Stimulated activated CD8-positive, alpha-beta memory T cell treated with anti-CD3 and anti-CD28 coated beads, Interleukin-2, amount 100 ng/mL, for 48 hours (primary cell): ENCODE measurements at places on chromosomes 16 and 17.

DNA sequence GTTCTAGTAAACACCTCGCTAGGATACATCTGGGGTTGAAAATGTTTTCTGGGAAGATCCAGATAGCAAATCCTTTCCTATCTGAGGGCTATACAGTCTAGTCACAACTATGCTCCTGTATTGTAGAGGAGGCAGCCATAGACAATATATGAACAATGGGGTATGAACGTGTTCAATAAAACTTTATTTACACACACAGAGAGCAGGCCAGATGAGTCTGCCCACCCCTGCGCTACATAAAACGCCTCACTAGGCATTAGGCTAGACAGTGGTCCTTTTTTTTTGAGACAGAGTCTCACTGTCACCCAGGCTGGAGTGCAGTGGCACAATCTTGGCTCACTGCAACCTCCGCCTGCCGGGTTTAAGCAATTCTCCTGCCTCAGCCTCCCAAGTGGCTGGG is 11.1 kb downstream of the USP36 start:
- DNase-seq: no peak

GRCh38 chr17:9899280-9900043 is 5.6 kb downstream of the RCVRN start:
- no peak for DNase-seq

DNA sequence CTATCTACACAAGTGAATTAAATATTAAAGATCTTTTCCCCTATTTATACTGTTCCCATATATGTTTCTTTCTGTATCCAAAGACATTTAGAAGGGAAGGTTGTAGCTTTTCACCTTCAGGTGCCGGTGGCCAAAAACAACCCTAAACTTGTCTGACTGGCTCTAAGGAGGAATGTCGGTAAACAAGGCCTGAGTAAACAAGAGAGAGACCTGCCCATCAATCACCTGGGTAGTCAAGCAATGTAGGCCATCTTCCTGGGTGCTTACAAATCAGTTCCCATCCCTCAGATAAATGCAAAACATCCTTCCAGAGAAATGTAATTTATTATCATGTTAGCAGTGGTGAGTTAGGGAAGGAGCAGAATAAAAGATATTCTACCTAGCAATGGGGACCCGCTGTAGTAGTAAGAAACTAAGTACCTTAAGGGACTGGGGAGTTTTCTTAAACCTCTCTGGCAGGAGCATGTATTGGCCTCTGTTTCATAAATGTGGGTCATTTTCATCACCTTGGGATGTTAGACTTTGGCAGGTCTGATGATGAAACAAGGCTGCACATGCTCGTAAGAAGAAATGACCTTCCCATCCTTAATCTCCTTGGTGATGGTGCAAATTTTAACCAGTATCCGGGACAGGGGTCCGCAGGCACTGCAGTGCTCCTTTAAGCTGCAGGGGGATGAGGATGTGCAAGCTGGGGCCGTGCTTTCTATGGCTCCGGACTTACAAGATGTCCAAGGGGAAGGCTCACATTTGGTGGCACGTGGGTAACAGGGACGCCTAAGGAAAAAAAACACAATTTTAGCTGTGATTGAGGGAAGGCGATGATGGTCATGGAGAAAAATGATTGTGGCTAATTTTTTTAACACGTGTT is 8.4 kb downstream of the KRT39 start:
- DNase-seq: no peak

DNA sequence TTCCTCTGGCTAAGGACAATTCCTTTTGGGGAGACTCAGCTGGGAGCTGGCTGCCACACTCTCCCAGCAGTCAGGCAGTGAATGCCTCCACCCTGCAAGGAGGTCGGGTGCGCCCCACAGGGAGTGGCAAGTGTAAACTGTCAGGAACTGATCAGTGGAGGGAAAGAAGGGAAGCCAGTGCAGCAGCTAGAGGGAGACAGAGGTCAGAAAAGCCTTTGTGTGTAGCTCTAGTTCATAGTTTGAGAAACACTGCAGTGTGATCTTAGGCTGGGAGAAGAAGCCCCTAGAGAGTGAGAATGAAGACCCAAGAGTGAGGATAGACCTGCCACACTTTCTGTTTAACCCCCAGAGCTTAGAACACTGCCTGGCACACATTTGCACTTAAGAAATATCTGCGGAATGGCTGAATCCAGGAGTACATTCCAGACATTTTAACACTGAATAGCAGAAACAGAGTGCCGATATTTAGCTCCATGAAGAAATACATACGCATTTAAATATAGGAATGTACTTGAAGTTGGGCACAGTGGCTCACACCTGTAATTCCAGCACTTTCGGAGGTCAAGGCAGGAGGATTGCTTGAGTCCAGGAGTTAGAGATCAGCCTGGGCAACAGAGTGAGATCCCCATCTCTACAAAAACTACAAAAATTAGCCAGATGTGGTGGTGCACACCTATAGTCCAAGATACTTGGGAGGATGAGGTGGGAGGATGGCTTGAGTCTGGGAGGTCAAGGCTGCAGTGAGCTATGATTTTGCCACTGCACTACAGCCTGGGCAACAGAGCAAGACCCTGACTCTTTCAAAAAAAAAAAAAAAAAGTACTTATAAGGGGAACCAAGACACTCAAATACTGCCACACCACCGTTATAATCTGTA is 11.1 kb upstream of the SLC5A11 start:
- DNase-seq: no peak

GRCh38 chr17:81578038-81578441 is 25.9 kb upstream of the FAAP100 start:
- no peak for DNase-seq

GRCh38 chr17:37823996-37824395 is 79.1 kb upstream of the HNF1B start:
- no peak for DNase-seq

GRCh38 chr17:15893658-15894024 is 51.3 kb upstream of the ADORA2B start:
- DNase-seq: no peak

- DNase-seq: no peak
Measured at GRCh38 chr17:72121164-72122009, 567 bp downstream of the SOX9 start.

DNA sequence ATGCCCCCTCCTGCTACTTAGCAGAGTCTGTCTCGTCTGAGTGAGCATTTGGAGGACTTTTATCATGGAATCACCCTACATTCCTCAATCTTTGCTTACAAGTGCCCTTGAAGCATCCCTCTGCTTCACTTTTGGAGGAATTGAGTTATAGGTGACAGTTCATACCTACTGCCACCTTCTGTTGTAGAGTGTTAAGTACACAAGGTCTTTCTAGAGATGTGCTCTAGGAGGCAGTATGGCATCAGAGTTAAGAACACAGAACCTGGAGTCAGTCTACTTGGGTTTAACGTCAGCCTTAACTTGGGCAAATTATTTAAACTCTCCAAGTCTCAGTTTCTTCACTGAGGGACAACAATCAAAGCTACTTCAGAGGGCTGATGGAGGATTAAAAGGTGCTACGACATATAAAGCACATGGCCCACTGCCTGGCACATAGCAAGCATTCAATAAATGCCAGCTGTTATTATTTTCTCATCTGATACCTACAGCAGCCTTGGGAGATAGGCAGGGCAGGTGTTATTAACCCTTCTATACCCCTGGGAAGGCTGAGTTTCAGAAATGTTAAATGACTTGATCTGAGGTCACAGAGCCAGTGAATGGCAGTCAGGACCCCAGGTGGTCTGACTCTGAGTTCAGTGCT is 62.2 kb downstream of the UTP18 start:
- DNase-seq: no peak

DNA sequence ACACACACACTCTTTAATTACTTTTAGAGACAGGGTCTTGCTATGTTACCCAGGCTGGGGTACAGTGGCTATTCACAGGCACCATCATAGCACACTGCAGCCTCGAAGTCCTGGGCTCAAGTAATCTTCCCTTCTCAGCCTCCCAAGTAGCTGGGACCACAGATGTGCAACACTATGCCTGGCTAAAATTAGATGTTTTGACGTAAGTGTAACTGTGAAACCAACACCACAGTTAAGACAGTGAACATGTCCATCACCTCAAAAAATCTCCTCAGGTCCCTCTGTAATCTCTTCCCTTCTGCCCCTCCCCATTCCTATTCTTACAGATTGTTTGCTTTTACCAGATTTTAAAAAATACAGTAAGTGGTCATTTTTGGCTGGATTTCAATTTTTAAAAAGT is 66.7 kb downstream of the RPGRIP1L start:
- no peak for DNase-seq

- DNase-seq: no peak
Measured at GRCh38 chr17:64457156-64457555, 8.2 kb downstream of the MILR1 start.

DNA sequence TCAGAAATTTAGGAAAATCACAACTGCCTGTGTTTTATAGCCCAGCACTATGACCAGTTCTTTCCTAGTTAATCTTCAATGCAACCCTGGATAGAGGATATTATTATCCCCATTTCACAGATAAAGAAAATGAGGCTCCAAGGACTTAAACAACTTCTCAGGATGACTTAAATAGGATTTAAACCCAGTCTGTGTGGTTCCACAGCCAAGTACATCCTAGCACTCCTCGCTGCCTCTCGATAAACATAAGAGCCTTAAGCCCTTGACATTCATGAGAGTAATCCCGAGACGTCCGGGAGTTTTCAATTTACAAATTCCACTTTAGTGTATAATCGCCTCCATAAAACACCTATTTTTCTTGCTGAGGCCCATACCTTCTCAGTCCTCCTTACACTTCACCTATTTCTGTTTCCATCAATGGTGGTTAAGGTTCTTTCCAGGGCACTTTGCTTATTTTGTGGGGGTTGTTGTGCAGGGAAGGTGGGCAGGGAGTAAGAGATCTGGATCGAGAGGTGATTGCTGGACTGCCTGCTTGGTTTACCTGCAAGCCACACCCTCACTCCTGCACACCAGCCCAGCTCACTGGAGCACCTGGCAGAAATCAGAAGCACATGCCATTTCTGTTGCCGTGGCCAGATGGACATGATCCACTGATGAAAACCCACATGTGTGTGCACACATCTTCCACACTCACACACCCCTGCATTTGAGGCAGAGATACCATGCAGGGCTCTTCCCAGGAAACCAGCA is 50.5 kb downstream of the ASIC2 start:
- DNase-seq: no peak

- no peak for DNase-seq
Measured at GRCh38 chr17:53626286-53626685, 196.4 kb upstream of the KIF2B start.

DNA sequence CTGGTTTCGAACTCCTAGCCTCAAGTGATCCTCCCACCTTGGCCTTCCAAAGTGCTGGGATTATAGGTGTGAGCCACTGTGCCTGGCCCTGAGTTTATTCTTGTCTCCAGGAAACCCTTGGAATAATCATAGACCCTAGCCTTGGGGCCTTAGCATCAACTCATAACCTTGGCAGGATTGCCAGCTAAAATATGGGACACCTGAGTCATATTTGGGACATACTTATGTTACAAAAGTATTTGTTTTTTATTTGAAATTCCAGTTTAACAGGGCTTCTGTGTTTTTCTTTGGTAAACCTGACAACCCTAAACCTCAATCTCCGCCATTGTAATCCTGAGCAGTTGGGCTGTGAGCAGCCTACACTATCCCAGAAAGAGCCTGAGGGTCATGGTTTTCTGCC is 28.6 kb upstream of the TNS4 start:
- DNase-seq: no peak

GRCh38 chr16:12764813-12765488 is 38.7 kb downstream of the CPPED1 start:
- no peak for DNase-seq

GRCh38 chr17:79664930-79665737 is 54.3 kb upstream of the RBFOX3 start:
- no peak for DNase-seq

DNA sequence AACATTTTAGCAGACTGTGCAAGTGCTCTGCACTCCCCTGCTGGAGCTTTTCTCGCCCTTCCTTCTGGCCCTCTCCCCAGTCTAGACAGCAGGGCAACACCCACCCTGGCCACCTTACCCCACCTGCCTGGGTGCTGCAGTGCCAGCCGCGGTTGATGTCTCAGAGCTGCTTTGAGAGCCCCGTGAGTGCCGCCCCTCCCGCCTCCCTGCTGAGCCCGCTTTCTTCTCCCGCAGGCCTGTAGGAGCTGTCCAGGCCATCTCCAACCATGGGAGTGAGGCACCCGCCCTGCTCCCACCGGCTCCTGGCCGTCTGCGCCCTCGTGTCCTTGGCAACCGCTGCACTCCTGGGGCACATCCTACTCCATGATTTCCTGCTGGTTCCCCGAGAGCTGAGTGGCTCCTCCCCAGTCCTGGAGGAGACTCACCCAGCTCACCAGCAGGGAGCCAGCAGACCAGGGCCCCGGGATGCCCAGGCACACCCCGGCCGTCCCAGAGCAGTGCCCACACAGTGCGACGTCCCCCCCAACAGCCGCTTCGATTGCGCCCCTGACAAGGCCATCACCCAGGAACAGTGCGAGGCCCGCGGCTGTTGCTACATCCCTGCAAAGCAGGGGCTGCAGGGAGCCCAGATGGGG is 3.1 kb downstream of the GAA start:
- no peak for DNase-seq

DNA sequence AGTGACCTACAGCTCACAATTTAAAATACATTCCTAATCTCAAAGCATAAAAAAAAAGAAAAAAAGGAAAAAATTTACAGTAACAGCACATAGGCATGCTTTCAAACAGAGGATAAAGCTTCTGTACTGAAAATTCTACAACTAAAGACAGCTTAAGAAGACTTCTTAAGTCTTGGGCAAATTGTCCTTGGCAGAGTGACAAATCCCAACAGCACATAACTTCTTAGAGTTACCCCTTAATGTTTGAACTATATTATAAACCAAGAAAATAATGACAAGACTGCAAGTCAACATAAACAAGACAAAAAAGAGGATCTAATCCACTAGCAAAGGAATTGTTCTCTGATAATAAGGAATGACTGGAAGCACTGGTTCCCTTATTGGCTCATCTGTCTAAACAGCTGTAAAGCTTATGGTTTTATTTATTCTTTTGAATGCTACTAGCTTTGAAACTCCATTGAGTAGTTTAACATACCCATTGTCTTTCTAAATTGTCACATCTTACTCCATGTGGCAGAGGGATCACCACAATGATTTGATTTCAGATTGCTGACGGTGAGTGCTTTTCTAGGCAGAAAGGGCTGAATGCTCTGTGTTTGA is 1576.8 kb upstream of the GOT2 start:
- no peak for DNase-seq

GRCh38 chr17:19262650-19263631 is 25.8 kb downstream of the EPN2 start:
- peak; percentile 11 for DNase-seq

DNA sequence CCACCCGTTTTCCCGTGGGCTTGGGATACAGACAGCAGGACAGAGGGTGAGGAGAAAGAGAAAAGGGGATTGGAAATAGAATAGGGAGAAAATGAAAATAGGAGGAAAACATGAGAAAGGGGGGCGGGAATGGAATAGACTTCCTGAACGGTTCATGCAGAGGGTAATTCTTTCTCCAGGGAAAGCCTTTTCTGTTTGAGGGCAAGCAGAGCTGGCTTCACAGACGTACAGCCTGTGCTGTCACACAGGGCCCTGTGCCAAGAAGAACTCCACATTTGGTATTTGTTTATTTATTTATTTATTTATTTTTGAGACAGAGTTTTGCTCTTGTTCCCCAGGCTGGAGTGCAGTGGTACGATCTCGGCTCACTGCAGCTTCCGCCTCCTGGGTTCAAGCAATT is 12.0 kb downstream of the MILR1 start:
- DNase-seq: no peak

GRCh38 chr17:74768069-74768762 is 7.9 kb downstream of the NAT9 start:
- DNase-seq: no peak
